ENCODE measurements at places on chromosomes 12 and 14. TPM values are rescaled to one million over a fixed set of nuclear protein-coding genes. Genes with fewer than 3 reads are reported as not detected.

Gene NGB
- total RNA-seq = not detected

Gene PTPRR
- total RNA-seq = 2.5 TPM

GRCh38 chr14:71680736-71681387, 251.4 kb upstream of the RGS6 start:
- no peak for DNase-seq

DNA sequence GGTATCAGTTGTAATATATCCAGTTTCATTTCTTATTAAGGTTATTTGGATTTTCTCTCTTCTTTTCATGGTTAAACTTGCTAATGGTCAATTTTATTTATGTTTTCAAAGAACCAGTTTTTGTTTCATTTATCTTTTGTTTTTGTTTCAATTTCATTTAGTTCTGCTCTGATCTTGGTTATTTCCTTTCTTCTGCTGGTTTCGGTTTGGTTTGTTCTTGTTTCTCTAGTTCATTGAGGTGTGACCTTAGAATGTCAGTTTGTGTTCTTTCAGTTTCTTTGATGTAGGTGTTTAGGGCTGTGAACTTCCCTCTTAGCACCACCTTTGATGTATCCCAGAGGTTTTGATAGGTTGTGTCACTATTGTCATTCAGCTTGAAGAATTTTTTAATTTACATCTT, 145.6 kb upstream of the SLCO1B1 start:
- DNase-seq = no peak

Gene ADAMTS20
- total RNA-seq = 0.03 TPM

GRCh38 chr14:37062191-37062803, 110.1 kb downstream of the SLC25A21 start:
- no peak for DNase-seq

DNA sequence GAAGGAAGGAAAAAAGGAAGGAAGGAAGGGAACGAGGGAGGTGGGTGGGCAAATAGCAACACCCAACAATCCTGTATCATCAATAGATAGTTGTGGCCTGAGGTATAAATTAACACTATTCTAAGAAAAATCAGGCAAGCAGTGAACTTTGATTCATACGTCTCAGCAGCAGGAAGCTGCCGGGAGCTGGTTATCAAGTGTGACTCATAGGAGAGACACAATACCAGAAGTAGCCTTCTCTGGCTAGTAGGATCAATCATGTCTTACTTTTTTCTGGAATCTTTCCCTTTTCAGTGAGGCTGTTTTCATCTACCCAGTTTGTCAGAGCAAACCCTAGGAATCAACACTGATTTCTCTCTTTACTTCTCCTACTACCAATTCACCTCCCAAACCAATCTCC, 780.5 kb downstream of the NRXN3 start:
- peak; percentile 62 for DNase-seq

Gene TROAP
- 35.8 TPM for total RNA-seq

Gene C14orf132
- total RNA-seq = 5.0 TPM

DNA sequence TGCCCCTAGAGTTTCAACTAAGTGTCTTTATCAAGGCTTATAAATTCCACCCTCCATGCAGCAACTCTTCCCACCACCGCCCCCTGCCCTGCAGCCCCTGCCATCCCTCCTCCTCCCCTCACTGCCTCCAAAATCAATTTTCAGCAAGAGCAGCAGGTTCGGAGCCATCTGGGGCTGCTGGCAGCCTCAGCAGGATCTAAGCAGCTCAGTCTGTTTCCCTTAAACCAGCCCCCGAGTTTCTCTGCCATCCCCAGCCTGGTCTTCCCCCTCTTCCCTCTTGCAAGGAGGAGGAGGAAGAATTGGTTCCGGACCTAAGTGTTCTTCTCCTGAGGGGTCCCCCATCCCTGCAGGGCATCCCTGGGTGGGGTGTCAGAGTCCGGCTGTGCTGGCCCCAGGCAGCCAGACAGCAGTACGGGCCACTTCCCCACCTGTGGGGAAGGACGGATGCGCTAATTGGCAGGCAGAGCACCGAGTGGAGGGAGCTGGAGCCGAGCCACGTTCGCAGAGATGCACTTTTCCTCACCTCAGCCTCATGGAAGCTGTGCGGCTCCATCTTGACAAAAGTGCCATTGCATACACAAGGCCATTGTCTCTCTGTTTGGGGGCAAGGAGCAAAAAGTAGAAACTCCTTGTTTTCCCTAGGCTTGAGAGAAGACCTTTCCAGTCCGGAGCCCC, 189.3 kb downstream of the KCNA5 start:
- no peak for DNase-seq

- DNase-seq = peak; percentile 60
These were observed 240.5 kb downstream of the ADGRD1 start for GRCh38 chr12:131194166-131194565.

Gene FAM161B
- total RNA-seq = 1.8 TPM

Gene NPAS3
- total RNA-seq = 0.18 TPM

Gene FIGNL2
- total RNA-seq = 0.10 TPM

DNA sequence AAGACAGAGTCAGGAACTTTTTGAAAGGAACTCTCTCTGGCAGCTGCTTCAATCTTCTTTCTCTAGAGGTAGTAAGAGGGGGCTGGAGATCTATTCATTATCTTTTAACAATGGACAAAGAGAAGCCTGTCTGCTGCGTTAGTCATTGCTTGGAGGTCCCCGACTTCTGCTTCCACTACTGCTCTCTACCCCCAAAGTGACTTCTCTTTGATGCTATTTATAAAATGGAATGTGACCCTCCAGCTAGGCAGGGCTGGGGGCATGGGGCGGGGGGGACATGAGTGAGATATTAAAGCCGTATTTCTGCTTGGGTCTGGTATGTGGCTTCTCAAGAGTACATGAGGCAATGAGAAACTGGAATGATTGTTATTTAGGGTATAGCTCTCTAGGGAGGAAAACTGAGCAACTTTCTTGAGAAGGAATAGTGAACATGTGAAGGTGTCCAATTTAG, 41.4 kb upstream of the NUDT4 start:
- DNase-seq = peak; percentile 88

DNA sequence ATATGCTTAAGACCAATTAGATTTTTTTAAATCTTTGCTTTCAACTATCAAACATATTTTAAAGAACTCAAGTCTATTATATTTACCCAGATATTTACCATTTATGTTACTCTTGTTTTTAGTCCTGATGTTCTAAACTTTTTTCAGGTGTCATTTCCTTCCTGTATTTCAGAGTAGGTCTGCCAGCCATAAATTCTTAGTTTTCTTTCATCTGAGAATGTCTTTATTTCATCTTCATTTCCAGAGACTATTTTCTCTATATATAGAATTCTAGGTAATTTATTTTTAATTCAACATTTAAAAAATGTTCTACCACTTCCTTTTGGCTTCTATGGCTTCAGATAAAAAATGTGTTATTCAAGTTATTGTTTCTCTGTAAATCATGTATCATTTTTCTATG, 218.2 kb upstream of the AMIGO2 start:
- DNase-seq = no peak

Gene RAN
- total RNA-seq = 1,818 TPM

Gene GCH1
- 7.5 TPM for total RNA-seq

DNA sequence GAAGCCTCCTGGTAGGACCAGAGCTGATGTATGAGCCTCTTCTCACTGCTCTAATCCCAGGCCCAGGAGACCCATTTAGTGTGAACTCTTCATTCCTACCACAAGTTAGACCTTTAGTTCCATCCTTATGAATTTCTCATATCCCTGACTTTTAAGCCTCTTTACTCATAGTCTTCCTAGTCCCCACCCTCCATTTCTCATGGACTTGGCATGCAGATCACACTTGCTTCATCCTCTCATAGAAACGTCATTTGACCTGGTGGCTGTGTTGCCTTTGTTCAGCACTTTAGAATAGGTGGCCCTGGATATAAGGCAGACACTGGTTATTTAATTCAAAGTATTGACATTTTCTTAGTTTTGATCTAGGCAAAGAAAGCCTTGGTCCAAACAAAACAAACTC, 99.5 kb downstream of the SLC16A7 start:
- peak; percentile 54 for DNase-seq

GRCh38 chr12:113007166-113007565, 28.8 kb downstream of the OAS2 start:
- peak; percentile 94 for DNase-seq

GRCh38 chr12:54661048-54661447, 12.9 kb upstream of the DCD start:
- DNase-seq = no peak

Gene GLT1D1
- total RNA-seq = not detected

- no peak for DNase-seq
These were observed 40.8 kb upstream of the DCD start for GRCh38 chr12:54689034-54689372.

DNA sequence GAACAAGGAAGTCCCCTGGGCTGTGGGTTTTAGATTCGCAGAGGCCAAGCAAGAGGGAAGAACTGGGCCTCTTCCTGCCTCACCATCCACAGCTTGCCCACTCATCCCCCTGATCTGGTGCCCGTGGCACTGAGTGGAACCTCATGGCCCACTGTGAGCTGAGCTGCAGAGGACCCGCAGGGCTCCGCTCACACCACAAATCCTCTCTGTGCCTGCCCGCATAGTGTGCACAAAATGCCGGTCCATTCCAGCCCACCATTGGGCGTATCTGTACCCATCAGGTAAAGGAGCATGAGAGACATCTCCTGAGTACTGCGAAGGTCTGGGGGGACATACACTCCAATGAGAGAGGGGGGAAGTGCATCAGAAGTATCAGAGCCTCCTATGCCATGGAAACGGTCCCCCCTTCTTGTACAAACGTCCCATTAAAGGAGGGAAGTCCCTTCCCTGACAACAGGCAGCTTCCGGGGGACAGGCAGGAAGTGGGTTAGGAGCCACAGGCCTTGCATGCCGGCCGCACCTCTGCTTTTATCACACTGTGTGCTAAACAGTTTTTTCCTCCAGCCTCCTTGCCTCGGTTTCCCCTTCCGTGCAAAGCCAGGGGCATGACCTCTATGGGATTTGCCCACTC, 309.4 kb upstream of the DIO3 start:
- no peak for DNase-seq

Gene FAM90A1
- not detected for total RNA-seq

Gene GRIP1
- 0.37 TPM for total RNA-seq

Gene SETD1B
- total RNA-seq = 5.0 TPM

DNA sequence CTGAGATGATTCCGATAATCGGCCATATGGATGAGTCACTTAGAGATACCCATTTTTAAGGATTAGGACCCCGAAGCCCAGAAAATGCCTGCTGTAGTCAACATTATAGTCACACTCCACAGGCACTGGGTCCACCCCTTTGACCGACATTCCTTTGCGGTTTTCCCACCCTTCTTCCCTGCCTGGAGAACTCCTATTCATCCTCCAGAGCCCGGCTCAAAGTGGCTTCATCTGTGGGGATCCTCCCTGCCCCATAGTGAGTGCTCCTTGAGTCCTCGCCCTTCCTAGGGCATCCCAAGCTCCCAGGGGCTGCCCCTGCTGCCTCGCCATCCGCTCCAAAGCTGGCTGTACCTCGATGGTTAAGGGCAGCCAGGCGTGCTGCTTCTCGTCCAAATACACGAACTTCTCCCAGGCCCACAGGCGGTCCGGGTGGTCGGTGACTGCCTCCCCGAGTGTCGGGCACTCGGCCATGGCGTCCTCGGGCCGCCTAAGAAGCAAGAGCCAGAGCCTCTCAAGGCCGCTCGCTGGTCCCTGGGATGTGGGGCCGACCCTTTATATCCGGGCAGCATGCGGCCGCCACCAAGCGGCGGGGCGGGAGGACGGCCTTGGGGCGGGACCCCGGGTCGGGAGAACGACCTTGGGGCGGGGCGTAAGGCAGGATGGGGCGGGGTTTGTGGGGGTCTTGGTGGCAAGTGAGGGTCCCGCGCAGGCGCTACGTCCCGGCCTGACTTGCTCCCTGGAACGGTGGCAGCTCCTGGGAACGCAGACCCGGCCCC, at the start of gene TCL1A:
TSS of gene TCL1A (minus strand) at position 530 of the 776 bp plus-strand sequence. CDS start at position 471, 59 bp downstream.
- peak; percentile 34 for DNase-seq

DNA sequence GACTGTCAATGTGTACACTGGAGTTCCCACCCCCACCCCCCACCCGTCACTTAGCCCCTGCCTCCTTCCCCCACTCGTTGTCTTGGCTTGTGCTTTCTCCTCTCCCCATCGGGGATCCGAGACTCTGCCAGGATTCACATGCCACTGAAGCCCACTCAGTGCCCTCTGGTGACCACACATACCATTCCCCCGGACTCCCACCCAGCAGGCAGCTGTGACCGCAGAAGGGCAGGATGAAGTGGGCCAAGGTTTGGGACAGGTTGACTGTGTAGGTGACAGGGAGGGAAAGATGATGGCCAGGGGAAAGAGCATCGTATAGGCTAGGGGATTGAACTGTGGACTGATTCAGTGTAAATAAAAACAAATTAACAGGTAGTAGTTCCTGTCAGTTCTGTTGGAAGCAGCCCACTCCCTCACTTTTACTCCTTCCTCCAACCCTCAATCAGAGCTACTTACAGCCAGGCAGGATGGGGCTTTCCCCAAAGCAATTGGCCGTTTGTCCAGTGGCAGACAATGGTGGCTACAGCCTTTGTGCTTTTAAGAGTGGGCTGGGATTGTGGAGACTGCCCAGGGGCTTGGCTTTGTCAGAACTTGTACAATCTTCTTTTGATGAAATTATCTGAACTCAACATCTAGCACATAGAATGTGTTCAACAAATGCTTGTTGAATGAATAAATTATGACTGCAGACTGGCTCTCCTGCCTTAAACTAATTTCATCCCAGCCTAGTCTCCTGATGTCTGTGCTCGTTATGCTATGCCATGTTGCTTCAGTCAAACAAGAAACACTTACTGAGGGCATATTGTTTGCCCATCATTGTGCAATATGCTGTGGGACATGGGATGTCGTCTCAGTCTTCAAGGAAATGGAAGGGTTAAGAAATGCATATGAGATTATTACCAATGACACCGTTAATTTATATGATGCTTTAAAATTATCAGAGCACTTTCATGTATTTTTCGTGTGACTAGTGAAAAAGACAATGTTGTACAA, 30.2 kb downstream of the TTC9 start:
- no peak for DNase-seq

DNA sequence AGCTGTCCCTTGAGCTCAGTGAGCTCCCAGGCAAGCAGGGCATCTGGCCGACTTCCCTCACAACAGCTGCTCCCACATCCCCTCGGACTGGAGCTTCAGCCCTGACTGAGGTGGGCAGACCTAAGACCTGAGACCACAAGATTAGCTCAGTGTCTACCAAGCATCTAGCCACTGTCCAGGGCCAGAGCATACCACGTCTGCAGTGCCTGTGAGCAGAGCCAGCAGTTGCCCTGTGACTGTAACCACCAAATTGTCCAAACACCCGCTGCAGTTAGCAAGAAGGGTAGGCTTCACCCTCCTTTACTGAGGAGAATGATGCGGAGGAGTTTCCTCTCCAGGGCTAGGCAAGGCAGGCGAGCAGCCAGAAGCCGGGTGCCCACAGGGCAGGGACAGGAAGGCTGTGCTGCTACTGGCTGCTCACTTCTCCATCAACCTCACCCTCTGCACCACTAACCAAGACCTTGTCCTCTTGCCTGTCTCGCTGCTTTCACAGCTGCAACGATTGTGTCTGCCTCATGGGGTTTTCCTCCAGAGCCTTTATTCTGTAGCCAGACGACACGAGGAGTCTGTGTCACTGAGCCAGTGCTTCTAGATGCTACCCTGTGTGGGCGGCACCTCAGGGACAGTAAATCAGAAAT, 53.9 kb downstream of the ANAPC7 start:
- DNase-seq = no peak

DNA sequence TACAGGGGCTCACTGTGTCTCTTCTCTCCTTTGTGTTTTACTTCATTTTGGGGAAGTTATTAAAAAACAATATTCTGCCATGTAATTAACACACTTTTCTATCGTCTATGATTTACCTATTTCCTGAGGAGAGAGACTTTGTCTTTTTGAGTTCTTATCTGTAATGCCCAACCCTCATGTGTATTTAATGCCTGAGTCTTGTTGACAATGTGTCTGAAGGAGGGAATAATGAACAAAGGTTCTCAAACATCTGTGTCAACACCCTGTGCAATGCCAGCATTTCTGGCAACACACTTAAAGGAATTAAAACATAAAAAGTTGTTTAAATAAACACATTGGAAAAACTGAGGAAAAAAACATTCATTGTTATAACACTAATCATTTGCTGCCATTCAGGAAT, 147.1 kb downstream of the SLC15A5 start:
- DNase-seq = no peak
